ENCODE measurements at places on chromosomes 2 and 18.

DNA sequence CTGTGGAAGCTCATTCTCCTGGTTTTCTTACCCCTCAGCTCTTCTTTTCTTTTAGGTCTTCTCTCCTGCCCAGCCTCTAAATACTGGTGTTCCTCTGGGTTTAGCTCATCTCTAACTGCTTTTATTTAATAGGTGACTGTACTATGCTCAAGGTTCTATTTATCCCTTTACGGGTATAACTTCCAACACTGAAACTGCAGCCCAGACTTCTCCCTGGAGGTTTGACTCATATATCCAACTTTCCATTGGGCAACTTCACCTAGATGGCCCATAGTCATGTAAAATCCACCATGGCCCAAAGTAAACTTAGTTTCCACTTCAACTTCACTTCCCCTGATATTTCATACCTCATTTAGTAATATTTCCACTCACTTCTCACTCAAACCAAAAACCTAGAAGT, 273.1 kb downstream of the PLCL1 start:
- no peak for DNase-seq

GRCh38 chr2:145108361-145108778, 588.5 kb upstream of the ZEB2 start:
- no peak for DNase-seq

GRCh38 chr2:79434362-79434761, 78.5 kb upstream of the CTNNA2 start:
- no peak for DNase-seq

DNA sequence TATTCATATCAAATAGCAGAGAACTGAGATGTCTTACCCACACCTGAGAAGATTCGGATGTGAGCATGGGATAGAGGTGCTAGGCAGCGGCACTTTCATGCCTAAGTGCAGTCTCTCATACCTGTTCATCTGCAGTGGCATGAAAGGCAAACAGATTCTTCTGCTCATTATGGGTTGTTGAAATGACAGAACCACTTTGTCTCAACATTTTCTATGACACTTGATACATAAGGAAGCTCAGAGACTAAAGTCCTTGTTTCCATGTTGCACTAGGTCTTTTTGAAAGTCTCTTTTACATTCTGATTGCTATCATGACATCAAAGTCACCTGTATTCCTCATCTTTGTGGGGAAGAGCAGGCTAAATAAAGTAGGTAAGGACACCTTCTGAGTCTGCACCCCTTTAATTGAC, 8.0 kb upstream of the SCN1A start:
- DNase-seq = no peak

GRCh38 chr2:29920130-29920577, 1.2 kb downstream of the ALK start:
- DNase-seq = no peak

DNA sequence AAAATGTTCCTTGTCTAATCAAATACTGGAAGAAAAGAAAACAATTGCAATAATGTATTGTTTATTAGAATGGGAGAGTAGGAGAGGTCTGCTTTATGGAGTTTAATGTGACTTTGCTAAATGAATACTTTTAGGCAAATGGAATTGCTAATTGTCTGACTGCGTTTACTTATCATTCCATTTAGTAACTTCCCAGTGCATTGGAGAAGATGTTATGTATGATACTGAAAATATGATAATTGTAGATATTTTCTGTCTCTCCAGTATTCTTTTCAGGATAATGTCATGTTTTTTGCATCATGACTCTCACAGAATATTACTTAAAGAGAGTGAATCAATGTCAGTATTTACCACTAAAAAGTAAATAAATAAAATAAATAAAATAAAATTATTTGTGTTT, 8.1 kb upstream of the ERBB4 start:
- DNase-seq = no peak

DNA sequence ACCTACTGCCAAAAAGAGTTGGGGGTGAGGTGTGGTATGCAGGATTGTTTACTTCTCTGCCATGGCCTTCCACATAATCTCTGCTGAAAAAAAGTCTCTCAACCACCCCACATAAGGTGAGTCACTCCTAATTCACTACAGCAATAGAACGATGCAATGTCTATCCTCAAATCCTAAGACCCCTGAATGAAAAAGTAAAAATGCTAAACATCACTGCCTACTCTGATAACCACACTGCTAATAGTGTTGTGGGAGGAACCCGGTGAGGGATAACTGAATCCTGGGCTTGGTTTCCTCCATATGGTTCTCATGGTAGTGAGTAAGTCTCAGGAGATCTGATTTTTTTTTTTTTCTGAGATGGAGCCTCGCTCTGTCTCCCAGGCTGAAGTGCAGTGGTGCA, 252.5 kb downstream of the PIEZO2 start:
- DNase-seq = no peak

DNA sequence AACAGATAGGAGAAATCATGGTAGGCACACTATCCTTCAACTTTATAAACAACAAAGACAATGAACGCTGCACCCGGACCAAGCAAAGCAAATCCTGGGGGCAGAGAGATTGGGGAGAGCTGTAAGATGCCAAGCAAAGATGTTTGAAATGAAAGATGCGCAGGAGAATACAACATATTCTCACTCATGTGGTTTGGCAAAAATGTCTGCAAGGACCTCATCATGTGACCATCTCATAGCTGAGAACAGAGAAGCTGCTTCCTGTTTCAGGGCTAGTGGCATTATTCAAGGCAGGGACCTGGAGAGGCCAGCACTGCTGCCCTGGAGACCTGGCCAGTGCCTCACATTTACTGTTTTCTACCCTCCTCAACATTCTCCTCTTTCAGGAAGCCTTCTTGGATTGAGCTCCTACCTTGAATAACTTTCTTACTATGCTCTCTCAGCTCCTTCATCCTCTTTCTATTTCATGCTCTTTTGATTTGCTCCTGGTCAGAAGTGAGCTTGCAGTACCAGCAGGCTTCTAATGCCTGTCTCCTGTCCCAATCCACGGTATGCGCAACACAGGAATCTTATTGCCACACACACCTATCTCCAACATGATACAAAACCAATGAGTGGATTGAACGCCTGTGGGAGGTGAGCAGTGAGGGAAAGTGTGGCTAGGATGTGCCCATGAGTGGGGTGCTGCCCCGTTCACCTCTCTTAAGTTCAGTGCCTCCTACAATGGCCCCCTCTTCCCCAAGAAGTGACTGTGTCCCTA, 133.0 kb downstream of the CELF4 start:
- DNase-seq = no peak

DNA sequence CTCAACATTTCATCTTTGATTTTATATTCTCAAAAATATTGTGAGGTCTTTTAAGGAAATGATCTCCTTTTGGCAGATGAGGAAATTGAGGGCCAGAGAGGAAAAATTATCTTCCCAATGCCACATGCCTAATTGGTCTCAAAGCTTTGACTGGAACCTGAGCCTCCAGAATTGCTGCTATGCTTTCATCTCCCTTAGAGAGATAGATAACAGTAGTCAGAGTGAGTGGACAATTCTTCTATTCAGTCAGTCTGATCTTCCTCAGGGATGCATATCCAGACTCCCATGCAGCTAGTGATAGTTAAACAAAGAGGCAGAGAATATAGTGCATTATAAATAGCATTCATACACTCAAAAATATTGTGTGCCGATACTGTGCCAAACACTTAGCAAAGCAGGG, 3.8 kb upstream of the CLASP1 start:
- DNase-seq = no peak

- no peak for DNase-seq
Measured at GRCh38 chr18:76615065-76615733, 120.2 kb upstream of the ZNF516 start.

DNA sequence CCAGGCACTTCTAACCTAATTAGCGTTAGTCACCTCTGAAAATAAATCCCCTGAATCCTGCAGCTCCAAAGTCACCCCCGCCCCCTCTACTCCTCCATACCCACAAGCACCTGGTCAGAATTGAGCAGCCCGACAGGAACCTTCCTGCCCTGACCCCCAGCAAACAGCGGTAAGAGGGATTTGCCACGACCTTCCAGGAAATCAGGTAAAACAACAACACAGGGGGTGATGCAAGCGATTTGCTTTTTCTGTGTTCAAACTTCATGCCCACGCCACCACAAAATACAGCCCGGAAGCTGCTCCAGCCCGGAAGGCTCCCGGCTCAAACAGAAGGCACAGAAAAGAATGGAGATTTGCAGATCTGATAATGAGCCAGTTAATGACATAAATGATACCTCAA, 367.1 kb downstream of the GPD2 start:
- DNase-seq = no peak

DNA sequence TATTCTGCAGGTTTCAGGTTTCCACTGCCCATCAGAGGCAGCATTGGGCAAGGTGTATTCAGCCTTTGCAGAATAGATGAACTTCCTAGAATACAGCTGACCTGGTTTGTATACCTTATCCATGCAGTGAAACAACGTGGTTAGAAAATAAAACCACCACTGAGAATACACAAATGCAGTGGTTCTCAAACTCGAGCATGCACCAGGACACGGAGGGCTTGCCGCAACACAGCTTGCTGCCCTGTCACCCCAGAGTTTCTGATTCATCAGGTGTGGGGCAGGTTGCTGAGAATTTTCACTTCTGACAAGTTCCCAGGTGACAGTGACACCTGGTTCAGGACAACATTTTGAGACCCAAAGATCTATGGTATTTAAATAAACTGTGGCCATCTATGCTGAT, 23.4 kb upstream of the C1D start:
- DNase-seq = no peak

- no peak for DNase-seq
Measured at GRCh38 chr2:23589739-23590138, 204.8 kb downstream of the KLHL29 start.

GRCh38 chr18:8982416-8983183, 119.9 kb upstream of the NDUFV2 start:
- DNase-seq = no peak

GRCh38 chr2:168030862-168031624, 216.4 kb downstream of the STK39 start:
- DNase-seq = no peak

GRCh38 chr2:233185330-233185729, 66.1 kb upstream of the ATG16L1 start:
- DNase-seq = no peak

DNA sequence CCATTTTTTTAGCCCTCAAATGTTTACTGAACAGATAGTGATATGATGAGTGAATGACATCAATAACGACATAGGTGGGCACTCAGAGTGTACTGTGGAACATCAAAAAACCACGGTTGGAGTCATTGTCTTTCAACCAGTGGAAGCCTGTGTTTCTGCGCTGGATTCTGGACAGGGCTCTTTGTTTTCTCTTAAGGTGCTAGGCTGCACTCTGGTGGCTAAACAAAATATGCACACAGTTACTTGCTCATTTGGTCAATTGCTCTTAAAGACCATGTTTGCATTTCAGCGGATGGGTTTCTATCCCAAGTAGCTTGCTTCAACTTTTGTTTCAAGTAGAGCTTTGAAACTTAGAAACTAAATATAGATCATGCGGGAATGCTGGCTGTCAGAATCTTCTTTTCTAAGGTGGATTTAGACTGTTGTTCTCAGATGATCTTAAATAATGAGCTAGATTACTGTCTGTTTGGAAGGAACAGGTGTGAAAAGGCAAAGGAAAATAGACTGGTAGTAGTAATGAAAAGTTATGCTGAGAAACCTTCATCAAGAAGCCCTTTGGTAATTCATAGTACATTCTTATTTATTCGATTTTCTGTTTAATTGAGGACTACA, 48.5 kb upstream of the LYPD6B start:
- DNase-seq = no peak

DNA sequence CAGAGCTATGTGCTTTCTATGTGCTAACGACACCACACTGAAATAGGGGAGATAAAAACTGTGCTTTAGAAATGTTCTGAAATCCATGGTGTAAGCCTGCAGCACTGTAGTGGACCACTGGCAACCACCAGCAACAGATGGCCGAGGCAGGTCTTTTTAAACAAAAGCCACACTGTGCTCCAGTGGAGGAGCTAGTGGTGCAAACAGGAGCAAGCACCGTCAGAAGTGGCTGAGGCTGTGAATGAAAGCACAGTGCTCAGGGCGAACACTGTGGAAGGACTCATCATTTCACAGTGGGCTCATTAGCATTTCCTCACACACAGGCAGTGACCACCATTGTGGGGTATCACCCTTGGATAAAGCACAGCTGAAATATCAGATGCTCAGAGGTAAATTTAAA, 22.9 kb upstream of the MTX2 start:
- DNase-seq = no peak

- no peak for DNase-seq
Measured at GRCh38 chr2:240042740-240043139, 10.6 kb downstream of the OR6B3 start.

GRCh38 chr2:58203018-58203417, 38.1 kb downstream of the FANCL start:
- DNase-seq = no peak

DNA sequence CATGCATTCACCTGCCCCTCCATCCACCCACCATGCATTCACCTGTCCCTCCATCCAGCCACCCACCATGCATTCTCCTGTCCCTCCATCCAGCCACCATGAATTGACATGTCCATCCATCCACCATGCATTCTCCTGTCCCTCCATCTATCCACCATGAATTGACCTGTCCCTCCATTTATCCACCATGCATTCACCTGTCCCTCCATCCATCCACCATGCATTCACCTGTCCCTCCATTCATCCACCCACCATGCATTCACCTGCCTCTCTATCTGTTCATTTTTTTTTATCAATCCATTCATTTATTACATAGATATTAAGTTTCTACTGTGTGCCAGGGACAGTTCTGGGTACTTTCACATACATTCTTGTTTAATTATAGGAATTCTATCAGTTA, 69.2 kb downstream of the MYCN start:
- DNase-seq = no peak

GRCh38 chr2:190979906-190980629, 33.9 kb downstream of the STAT1 start:
- no peak for DNase-seq

- no peak for DNase-seq
Measured at GRCh38 chr2:221876016-221876415, 303.9 kb upstream of the EPHA4 start.

GRCh38 chr2:43097644-43098408, 128.6 kb downstream of the ZFP36L2 start:
- DNase-seq = no peak

GRCh38 chr2:234300932-234301823, 195.7 kb downstream of the ARL4C start:
- DNase-seq = no peak

DNA sequence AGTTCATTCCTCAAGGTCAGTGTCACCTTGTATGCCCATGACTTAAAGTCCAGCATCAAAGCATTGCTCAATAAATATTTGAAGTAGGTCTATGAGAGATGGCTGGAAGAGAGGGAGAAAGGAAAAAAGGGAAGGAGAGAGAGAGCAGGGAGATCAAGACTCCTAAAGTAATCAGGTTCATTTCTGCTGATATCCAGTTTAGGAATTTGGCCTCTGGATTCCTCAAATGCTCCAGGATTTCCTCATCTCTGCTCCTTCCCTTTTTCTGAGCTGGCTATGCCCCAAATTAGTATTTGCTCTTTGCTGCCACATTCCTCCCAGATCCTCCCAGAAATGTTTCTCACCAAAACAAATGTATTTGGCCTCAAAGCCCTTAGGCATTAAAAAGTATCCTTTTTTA, 739.4 kb upstream of the CHAC2 start:
- DNase-seq = no peak

- no peak for DNase-seq
Measured at GRCh38 chr2:200681697-200682096, 95.9 kb downstream of the AOX1 start.

All from D721Med (cell line).